Stimulated activated CD4-positive, alpha-beta T cell treated with anti-CD3 and anti-CD28 coated beads, Interleukin-1b, Interleukin-23, amount 100 ng/mL, for 24 hours (primary cell): ENCODE measurements at places on chromosomes 2 and 18.

GRCh38 chr2:35343135-35343534 lies 1012.4 kb upstream of the CRIM1 start:
- DNase-seq: no peak

DNA sequence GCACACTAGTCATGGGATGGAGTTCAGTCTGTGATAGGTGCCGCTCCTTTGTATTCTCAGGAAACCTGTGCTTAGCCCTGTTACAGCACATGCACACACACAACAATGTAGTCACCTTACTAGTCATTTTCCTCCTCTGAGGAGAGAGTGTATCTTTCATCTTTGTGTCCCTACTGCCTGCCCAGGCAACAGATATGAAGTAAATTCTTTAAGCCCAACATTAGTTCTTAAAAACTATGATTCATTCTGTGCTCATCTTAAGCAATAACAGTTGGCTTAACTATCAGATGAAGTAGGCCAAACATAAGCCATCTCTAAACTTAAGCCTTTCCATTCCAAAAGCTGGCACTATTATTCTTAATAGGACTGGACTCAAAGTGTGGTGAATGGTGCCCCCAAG lies 186.5 kb downstream of the LNPK start:
- no peak for DNase-seq

DNA sequence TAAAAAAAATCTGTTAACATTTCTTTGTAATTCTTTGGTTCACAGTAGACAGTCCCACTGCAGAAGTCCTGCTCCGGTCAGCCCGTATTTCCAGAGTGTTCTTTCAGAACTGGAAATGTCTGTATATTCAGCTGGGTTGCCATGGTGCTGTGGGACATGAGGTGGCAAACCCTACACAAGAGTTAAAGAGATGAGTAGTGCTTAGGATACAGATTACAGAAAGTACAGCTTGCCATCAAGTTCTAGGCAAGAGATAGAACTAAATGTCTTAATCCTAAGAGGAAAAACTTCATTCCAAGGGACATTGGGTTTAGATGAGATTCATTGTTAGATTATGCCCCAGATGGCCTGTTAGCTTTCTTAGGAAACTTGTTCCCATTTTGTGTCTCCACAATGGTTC lies 60.1 kb downstream of the FMNL2 start:
- no peak for DNase-seq

DNA sequence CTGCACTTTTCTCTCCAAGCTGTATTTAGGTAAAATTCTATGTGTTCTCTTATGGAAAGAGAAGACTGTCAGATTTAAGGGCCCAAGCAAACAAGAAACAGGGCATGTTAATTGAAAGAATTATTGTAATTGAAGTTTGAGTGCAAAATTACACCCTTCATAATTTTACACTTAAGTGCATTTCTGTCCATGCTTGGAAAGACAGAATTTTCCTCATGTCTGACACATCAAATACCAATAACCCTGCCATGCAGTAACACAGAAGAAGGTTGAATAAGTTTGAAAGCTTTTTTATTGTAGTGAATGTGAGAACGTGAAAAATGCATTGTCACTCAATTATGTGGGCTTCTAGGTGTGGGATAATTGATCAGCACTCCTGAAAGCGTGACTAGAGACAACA lies 52.9 kb upstream of the PARD3B start:
- no peak for DNase-seq

GRCh38 chr2:42342061-42342794 lies 18.8 kb downstream of the COX7A2L start:
- DNase-seq: no peak

DNA sequence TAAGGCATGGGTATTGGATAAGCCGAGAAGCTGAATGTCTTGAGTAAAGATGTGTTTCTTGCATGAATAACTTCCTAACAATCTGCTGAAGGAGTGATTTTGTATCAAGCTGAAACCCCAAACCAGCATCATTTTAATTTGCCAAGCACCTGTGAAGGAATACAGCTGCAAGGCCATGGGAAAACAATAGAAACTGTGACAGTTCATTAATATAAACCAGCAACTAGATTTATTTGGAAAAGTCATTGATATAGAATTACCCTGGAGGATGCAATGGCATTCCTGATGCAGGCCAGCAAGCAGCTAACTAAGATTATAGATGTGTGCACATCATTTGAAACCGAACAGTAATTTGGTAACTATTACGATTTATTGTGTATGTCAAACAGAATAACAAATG lies 155.7 kb upstream of the TCF4 start:
- no peak for DNase-seq

GRCh38 chr2:64768491-64769005 lies 114.8 kb upstream of the SERTAD2 start:
- DNase-seq: no peak

GRCh38 chr2:160478660-160479059 lies 14.9 kb downstream of the RBMS1 start:
- no peak for DNase-seq

DNA sequence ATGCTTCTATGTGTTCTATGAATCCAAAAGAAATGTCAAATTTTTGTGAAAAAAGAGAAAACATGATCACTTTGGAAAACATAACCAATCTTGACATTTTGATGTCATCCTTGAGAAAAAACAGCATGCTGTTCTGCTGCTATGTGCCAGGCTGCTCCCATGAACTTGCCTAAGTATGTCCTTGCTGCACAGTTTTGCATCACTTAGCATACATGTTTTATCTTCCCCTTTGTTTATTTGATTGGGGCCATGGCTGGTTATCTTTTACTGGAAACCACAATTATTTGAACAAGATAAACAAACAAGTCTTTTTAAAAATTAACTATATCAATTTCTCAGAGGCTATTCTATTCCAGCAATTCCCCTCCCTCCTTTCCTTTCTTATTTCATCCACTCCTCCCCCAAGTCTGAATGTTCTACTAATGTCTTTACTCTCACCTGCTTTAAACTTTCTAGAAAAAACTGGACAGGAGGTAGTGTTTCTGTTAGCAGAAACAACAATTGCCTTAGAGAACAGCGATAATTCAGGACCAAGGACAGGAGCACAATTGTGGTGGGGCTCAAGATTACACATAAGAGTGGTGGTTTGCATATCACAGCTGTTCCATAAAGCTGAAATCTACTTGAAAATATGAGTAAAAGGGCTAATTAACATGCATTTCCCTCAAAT lies 6.7 kb downstream of the AOX1 start:
- no peak for DNase-seq

DNA sequence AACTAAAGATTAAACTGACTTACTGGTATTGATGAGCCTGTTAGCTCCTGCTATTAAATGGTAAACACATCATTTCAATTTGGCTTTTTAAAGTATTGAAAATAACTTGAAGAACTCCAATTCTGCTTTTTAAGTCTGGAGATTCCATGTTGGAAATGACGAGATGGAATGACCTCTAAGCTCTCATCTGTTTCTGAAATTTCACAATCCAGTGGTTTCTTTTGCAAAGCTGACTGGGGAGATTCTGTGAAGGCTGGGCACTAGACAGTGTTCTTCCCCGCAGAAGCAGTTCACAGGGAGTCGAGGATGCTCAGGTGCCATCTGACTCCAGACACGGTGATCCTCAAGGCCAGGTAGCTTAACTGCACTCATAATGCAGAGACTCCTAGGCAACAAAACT lies 44.7 kb downstream of the DHRS9 start:
- DNase-seq: no peak

DNA sequence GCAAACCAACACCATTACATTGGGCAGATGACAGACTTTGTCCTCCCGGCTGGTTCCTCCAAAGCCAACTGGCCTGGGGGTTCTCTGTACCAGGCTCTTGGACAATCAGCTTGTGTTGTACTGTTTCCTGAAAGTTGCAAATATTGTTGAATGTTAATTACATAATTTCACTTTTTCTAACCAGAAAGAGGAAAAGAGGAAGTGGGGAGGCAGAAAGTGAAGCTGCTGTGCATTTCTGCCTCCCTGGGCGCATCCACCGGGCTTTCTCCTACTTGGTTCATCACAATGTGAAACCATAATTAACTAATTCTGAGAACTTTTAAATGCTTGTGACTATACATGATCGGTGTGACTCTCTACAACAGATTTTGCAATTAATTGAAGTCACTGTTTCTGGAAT lies 10.1 kb downstream of the TWIST2 start:
- no peak for DNase-seq

DNA sequence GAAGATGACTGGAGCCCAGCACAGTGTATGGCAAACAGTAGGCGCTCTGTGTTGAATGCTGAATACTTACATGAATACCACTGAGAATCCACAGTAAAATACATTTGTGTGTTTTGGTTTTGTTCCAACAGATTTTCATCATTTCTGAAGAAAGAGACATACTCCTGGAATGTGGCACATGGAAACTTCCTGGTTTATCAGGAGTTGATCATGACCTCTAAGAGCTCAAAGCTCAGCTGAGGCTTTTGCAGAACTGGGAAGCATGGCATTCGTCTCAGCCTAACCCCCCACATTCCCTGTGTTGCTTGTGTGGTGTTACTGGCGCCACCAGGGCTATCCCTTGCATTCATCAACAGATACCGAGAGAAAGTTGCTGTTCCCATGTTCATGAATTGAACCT lies 316.9 kb upstream of the REV1 start:
- DNase-seq: no peak

DNA sequence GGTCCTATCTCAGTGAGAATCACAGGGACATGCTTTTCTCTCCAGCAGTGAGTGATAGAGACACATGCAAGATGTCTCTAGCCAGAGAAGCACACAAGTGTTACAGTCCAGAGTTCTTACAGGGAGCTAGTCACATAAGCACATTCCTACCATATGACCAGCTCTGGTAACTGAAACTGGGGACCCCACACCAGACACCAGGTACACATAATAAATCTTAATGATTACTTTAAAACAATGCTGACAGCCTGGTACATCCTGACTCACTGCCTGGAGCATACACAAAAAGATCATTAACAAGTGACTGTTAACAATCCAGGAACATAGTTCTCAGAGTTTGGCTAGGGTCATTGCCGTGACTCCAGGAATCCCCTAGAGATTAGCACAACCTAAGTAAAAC lies 53.6 kb downstream of the GALNT1 start:
- no peak for DNase-seq

DNA sequence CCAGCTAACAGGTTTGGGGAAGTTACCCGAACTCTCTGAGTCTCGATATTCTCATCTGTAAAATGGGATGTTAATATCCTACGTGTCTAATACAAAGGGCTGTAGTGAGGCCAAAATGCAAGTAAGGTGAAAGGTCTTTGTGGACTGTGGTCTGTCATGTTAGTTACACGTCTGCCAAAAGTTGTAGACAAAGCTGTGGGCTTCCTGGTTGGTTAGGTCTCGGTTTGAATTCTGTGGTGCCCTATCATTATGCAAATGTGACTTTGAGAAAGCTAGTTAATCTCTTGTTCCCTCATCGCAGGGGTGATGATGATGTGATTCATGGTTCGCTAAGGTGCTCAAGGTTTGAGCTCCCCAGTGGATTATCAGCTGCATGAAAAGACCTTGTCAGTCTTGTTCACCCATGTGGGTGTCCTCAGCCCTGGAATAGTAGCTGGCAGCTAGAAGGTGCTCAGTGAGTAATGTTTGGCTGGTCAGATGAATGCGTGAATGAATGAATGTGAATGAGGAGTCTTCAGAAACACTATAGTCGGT lies 23.1 kb downstream of the TRIB2 start:
- no peak for DNase-seq

DNA sequence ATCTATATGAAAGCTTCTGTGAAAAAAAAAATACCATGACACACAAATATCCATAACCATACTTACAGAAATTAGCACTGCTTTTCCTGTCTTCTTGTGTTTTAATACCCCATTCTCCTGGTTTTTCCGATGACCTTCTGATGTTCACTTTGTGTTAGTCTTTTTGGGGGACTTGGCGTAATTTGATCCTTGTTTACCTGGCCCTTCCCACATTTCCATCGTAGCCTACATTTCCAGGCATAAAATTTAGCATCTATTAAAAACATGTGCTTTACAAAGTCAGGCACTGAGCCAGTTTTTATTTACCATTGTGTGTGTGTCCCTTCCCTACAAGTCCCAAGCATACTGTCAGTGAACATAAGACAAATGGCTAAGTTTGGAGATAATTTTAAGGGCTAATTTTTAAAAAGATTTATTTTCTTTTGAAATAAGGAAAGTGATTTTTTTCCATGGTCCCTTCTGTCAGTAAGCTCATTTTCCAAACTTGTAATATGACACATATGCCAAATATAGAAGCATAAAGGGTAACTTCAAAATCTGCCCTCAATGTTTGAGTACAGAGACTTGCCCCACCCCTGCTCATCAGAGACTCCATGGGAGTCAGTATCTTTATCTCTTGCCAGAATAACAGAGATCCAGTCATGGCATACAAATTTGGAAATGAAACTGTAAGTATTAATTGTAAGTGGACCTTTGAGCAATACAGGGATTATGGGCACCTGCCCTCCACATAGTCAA lies 27.3 kb downstream of the SESTD1 start:
- DNase-seq: no peak

DNA sequence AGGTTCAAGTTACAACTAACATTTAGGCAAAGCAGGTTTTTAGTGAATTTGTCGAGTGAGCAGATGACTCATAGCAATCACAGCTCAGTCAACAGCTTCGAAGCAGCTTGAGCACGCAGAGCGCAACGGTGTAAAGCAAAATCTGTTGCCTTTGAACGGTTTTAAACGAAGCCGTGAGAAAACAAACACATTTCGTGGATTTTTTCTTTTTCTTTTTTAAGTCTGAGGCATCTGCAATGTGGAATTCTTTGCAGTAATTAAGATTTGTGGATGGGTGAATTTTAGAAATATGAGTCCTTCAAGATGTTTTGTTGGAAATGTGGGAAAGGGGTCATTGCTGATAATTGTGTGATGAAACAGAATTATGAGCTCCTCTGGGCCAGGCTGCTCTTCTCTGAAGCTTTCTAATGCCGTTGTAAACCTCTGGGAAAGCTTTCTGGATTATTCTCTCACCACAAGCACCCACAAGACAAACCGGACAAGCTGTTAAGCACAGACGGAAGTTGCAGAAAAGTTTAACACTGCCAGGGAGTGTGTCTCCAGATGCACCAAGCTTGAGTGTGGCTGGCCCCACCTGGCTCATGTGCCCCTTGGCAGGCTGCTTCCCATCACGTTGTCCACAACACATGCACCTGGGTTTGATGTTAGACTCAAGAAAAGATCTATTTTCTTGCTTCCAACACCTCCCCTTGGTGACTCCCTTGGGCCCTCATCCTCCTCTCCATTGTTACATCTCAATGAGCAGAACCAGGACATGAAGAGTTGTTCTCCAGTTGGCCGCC lies 224.7 kb downstream of the ACKR3 start:
- no peak for DNase-seq

DNA sequence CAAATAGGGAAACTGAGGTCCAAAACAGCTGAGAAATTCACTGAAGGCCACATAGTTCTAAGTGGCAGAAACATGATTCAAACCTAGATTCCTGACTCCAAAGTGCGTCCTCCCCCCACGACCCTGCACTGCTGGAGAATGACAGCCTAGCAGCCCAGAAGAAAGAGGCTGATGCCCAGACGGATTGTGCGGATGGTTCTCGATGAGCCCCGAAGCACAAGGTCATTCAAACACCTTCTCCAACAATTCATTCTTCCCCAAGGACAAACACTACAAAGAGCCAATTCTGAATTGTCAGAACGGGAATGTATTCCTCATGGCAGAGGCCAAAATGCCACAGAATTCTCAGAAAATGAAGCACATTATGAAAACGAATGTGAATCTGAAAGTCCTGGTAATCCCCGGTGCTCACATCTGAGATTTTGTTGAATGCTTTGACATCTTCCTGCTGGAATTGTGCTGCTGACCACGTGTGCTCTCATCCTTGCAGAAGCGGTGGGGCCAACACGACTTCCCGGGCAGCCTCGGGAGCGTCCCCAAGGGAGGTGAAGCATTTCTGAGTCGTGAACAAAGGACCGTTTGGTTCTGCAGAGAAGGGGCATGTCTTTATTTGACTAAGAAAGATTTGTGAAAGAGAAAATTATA lies 337.0 kb downstream of the EIPR1 start:
- DNase-seq: no peak

- DNase-seq: no peak
These were observed 142.7 kb downstream of the ATP9B start for GRCh38 chr18:79211844-79212243.
